Stimulated activated naive B cell treated with anti-CD40 and anti-IgM and Interleukin-4, amounts not matched to agents 10 μg/mL and 1 μg/mL and 100 μg/mL, for 72 hours (primary cell): ENCODE measurements at places on chromosomes 2 and 18.

- no peaks in the 10 kb centered on the region for H3K27me3 ChIP-seq
- H3K4me1 ChIP-seq = peaks cover 3% of the 10 kb centered on the region
- H3K36me3 ChIP-seq = peaks cover 12% of the 10 kb centered on the region
- H3K4me3 ChIP-seq = no peak overlapping the region
These were observed 82.3 kb downstream of the MYO1B start for GRCh38 chr2:191327484-191327883.

DNA sequence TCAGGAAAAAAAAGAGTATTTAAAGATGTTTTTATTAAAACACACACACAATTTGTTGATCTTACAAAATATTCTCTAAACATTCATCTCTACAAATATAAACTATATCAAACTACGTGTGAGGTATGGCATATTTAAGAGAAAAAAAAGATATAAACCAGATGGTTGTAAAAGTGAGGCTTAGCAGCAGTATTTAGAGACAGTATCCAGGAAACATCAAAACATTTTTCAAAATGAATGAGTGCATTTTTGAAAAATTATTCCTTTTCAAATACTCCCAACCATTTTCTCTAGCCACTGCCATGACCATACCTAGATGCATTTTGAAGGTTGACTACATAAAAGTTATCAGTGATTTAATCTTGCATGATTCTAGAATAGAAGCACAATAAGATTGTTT lies 38.2 kb upstream of the RAB27B start:
- H3K36me3 ChIP-seq = no peaks in the 10 kb centered on the region
- DNase-seq = no peak
- H3K4me1 ChIP-seq = no peaks in the 10 kb centered on the region

DNA sequence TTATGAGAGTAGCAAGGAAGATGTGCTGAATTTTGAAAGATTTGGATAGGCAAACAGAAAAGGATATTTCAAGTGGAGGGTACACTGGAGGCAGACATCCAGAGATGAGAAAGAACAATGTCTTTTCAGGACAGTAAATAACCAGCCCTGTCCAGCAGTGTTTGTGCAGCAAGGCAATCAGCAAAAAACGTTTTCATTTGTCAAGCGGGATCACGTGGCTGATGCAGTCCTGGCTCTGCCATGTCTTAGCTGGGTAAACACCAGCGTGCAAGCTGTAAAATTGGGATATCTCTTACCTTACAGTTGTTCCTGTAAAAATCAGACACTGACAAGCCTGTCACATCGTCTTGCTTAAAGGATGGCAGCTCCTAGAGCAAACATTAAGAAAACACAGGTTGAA lies 67.8 kb downstream of the CWC22 start:
- no peak overlapping the region for H3K4me3 ChIP-seq
- no peaks in the 10 kb centered on the region for H3K4me1 ChIP-seq
- no peak for DNase-seq
- no peaks in the 10 kb centered on the region for H3K27me3 ChIP-seq
- no peak overlapping the region for H3K27ac ChIP-seq

- H3K4me3 ChIP-seq = no peak overlapping the region
- H3K27me3 ChIP-seq = peaks cover 9% of the 10 kb centered on the region
- DNase-seq = no peak
These were observed 43.4 kb downstream of the EPB41L3 start for GRCh38 chr18:5500158-5500939.

GRCh38 chr2:200051611-200051945 lies 96.2 kb downstream of the MAIP1 start:
- H3K27ac ChIP-seq = no peak overlapping the region
- peaks cover 23% of the 10 kb centered on the region for H3K27me3 ChIP-seq
- H3K4me3 ChIP-seq = no peak overlapping the region

DNA sequence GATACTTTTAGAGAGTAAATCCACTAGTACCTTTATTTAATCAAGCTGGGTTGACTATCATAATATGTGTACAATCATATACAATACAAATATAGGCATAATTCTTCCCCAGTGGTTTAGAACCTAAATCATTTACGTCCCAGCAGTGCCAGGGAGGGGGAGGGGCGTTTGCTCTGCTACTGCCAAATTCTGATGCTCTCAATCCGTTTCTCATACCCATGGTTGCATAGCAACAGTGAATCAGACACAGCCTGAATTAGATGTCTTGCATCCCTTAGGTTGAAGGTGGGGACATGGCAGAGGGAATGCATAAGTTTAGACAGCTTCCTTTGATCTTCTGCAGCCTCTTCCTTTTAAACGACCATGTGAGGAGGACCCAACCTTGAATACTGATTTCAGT lies 135.4 kb downstream of the ABCA12 start:
- no peak overlapping the region for H3K27ac ChIP-seq
- DNase-seq = no peak
- no peaks in the 10 kb centered on the region for H3K36me3 ChIP-seq
- no peaks in the 10 kb centered on the region for H3K27me3 ChIP-seq

GRCh38 chr2:152415796-152416195 lies 80.8 kb downstream of the FMNL2 start:
- no peak overlapping the region for H3K4me3 ChIP-seq
- no peaks in the 10 kb centered on the region for H3K36me3 ChIP-seq
- no peak overlapping the region for H3K27ac ChIP-seq
- peaks cover 6% of the 10 kb centered on the region for H3K4me1 ChIP-seq
- DNase-seq = no peak

- no peak overlapping the region for H3K27ac ChIP-seq
- no peak for DNase-seq
- H3K27me3 ChIP-seq = peaks cover 13% of the 10 kb centered on the region
- H3K36me3 ChIP-seq = no peaks in the 10 kb centered on the region
- H3K4me1 ChIP-seq = no peaks in the 10 kb centered on the region
These were observed 30.2 kb downstream of the XDH start for GRCh38 chr2:31384351-31384750.

DNA sequence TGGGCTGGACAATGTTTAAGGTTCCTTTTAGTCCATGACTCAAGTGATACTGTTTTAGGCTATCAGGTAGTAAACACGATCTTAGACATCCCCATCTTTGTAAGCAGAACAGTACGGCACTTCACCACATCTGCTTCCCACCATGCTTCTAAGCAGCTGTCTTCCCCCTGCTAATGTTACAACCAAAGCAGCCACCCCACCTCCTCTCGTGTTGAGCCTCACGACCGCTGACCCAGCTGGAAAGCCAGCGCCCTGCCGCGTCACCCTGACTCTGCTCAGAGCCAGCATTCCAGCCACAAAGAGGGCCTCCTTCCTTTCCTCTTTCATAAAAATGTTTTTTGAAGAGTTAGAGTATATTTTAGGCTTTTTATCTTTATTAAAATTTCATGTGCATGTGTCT lies 9.4 kb downstream of the MTERF4 start:
- peaks cover 60% of the 10 kb centered on the region for H3K36me3 ChIP-seq
- H3K27ac ChIP-seq = peak overlapping the region; percentile 20
- no peaks in the 10 kb centered on the region for H3K27me3 ChIP-seq
- H3K4me3 ChIP-seq = no peak overlapping the region
- DNase-seq = no peak

GRCh38 chr18:4821801-4822200 lies 366.7 kb upstream of the DLGAP1 start:
- no peak overlapping the region for H3K27ac ChIP-seq
- H3K4me1 ChIP-seq = no peaks in the 10 kb centered on the region
- no peaks in the 10 kb centered on the region for H3K27me3 ChIP-seq
- no peak for DNase-seq
- no peak overlapping the region for H3K4me3 ChIP-seq
- H3K36me3 ChIP-seq = no peaks in the 10 kb centered on the region

DNA sequence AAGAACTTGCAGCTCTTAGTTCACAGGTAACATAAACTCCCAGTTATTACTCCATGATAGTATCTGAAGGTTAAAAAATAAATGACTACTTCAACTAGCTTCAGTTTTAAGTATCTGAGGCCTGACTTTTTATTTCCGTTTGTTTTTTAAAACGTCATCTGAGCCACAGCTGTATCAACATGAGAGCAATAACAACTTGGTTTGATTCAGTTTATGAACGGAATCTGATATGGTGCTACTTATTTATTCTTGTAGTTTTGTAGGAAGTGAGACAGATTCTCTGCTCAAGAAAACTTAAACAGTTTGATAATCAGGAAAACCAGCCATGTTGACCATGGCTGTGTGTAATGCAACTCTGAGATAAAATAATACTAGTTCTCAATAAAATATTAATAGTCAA lies 34.9 kb downstream of the NAB1 start:
- peaks cover 23% of the 10 kb centered on the region for H3K36me3 ChIP-seq
- peaks cover 13% of the 10 kb centered on the region for H3K4me1 ChIP-seq
- no peak overlapping the region for H3K4me3 ChIP-seq
- H3K27me3 ChIP-seq = no peaks in the 10 kb centered on the region
- no peak overlapping the region for H3K27ac ChIP-seq

GRCh38 chr2:158456309-158457066 lies at the start of the genes CCDC148 and PKP4:
TSS of gene CCDC148 (minus strand) at chr2:158456753. CDS start at chr2:158456439, 314 bp downstream.
TSS of gene PKP4 (plus strand) at chr2:158456952. CDS start at chr2:158533185, 76,233 bp downstream.
- peak within 1 kb of the TSS; percentile 89 for H3K27ac ChIP-seq
- H3K4me3 ChIP-seq = peak within 1 kb of the TSS; percentile 99
- peaks cover 17% of the 10 kb centered on the region for H3K4me1 ChIP-seq
